ENCODE measurements at places on chromosomes 2 and 18.

- DNase-seq = no peak
These were observed 32.0 kb downstream of the LPIN1 start for GRCh38 chr2:11778416-11778815.

DNA sequence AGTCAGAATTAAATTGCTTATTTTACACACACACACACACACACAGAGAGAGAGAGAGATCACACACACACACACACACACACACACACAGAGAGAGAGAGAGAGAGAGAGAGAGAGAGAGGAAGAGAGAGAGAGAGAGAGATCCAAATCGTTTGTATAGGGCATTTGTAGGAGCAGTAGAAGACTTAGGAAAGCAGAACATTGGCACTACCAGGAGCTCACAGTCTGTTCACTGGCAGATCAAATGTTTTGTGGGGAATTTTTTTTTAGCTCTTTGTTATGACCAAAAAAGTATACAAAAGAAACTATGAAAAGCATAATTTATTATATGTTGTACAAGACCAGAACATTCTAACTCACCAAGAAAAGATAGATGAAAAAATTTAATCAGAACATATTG, 81.8 kb downstream of the MBD5 start:
- DNase-seq = no peak

DNA sequence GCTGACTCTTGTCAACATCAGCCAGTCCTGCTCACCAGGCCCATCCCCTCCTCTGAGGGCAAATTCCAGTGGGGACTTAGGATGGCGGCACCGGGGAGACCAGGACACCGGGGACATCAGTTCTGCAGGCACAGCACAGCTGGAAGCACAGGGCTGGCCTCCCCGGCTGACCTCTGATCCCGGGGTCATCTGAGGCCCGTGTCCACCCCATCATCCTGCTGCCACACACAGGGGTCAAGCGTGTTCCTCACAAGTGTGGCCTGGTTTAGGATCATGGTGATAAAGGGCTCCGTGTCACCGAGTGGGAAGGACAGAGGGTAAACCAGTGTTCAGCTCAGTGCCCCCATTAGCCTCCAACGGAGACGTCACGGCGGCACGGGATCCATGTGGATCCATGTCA, 58.1 kb upstream of the CTDP1 start:
- DNase-seq = no peak

DNA sequence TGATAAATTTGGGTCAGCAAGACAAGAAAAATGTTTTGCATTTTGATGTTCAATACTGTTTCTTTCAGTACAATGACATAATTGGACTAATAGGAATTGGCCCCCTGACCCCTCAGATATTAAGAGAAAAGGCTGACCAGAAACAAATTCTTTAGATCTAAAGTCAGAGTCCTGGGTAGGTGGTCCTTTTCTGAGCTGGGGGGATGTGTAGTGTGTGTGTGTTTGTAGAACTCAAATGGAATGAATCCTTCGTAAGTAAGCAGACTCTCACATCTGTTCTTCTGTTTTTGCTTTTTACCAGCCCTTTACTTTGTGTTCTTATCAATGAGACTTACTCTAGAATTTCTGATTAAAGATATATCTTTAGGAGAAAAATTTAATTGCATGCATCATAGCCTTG, 327.7 kb downstream of the TGIF1 start:
- no peak for DNase-seq
